Psoas muscle (tissue), 8 donors: ENCODE measurements at places on chromosomes 16 and 17. TPM values are rescaled to one million over a fixed set of nuclear protein-coding genes. Genes with fewer than 3 reads are reported as not detected.

GRCh38 chr17:56908001-56908542 is 5.8 kb downstream of the TRIM25 start:
- peaks cover 30% of the 10 kb centered on the region for H3K4me1 ChIP-seq
- no peak overlapping the region for H3K4me3 ChIP-seq
- peak; percentile 62 for DNase-seq
- H3K27ac ChIP-seq: peak overlapping the region; percentile 10
- no peaks in the 10 kb centered on the region for H3K27me3 ChIP-seq
- peaks cover 57% of the 10 kb centered on the region for H3K36me3 ChIP-seq

DNA sequence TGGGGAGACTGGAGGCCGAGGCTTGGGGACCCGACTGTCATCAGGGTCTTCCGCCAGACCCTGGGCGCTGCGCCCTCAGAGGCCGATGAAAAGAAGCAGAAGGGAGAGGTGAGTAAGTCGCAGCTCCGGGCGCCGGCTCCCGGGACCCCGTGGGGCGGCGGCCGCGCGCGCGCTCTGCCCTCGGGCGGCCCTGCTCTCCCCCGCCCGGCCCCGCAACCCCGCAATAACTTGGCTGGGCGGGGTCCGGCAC is 392 bp upstream of the ABHD15 start:
- H3K27ac ChIP-seq: peak overlapping the region; percentile 84
- H3K4me1 ChIP-seq: peaks cover 12% of the 10 kb centered on the region
- H3K27me3 ChIP-seq: no peaks in the 10 kb centered on the region
- DNase-seq: peak; percentile 38

DNA sequence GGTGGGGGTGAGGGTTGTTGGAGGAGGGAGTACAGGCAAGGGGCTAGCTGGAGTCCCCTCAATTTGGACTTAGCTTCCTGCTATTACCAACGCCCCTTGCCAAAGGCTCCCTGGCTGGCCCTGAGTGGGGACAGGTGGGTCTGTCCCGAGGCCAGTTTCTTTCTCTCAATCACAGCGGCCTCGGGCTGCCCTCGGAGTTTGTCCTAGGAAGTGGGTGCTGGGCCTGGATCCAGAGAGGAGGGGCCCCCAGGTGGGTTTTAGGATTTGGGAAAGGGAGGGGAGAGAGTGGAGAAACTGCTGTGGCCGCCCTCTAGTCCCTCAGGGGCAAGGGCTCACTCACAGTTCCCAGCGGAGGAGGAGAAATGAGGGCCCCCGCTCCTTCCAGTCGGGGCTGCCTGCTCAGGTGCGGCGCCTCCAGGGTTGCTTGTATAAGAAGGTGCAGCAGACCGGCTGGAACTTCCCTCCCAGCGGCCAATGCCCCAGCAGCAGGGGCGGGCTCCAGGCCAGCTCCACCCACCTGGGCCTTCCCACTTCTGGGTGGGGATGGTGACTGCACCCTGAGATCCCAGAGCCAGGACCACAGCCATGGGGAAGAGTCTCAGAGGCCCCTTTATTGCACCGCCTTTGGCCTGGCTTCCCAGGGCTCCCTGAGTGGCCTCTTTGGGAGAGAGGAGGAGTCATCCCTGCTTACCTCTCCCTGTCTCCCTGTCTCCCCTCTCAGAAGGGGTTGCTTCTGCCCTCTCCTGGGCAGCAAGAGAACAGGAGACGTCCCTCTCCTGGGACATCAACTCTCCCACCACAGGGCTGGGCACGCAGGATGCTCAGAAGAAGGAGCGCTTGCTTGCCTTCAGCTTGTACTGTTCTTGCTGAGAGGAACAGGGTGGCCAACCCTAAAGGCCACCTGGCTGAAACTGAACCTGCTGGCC is 112.0 kb upstream of the SMURF2 start:
- H3K27me3 ChIP-seq: no peaks in the 10 kb centered on the region
- no peak overlapping the region for H3K27ac ChIP-seq
- H3K4me3 ChIP-seq: no peak overlapping the region
- H3K4me1 ChIP-seq: peaks cover 8% of the 10 kb centered on the region

GRCh38 chr17:57412520-57413096 is 156.3 kb downstream of the MSI2 start:
- H3K27ac ChIP-seq: no peak overlapping the region
- H3K27me3 ChIP-seq: no peaks in the 10 kb centered on the region
- H3K36me3 ChIP-seq: no peaks in the 10 kb centered on the region
- no peak for DNase-seq
- H3K4me3 ChIP-seq: no peak overlapping the region
- peaks cover 22% of the 10 kb centered on the region for H3K4me1 ChIP-seq

GRCh38 chr16:89738538-89739317 is 17.4 kb downstream of the ZNF276 start:
- no peaks in the 10 kb centered on the region for H3K27me3 ChIP-seq
- no peak overlapping the region for H3K4me3 ChIP-seq

The ZFPM1 gene
- 2.3 TPM for total RNA-seq

GRCh38 chr17:4199818-4200402 is 56.9 kb downstream of the CYB5D2 start:
- no peak overlapping the region for H3K27ac ChIP-seq
- no peak for DNase-seq
- H3K4me3 ChIP-seq: no peak overlapping the region
- no peaks in the 10 kb centered on the region for H3K27me3 ChIP-seq
- peaks cover 51% of the 10 kb centered on the region for H3K36me3 ChIP-seq

- H3K4me3 ChIP-seq: no peak overlapping the region
- no peak for DNase-seq
- no peak overlapping the region for H3K27ac ChIP-seq
- no peaks in the 10 kb centered on the region for H3K27me3 ChIP-seq
- no peaks in the 10 kb centered on the region for H3K4me1 ChIP-seq
Measured at GRCh38 chr17:72578817-72579470, 458.1 kb downstream of the SOX9 start.

GRCh38 chr16:3129137-3130131 is 5.4 kb upstream of the ZNF213 start:
- peak overlapping the region; percentile 57 for H3K4me3 ChIP-seq
- peaks cover 41% of the 10 kb centered on the region for H3K36me3 ChIP-seq
- DNase-seq: peak; percentile 83
- peak overlapping the region; percentile 59 for H3K27ac ChIP-seq
- H3K4me1 ChIP-seq: peaks cover 28% of the 10 kb centered on the region
- H3K27me3 ChIP-seq: no peaks in the 10 kb centered on the region
